ENCODE measurements at places on chromosomes 12 and 14.

DNA sequence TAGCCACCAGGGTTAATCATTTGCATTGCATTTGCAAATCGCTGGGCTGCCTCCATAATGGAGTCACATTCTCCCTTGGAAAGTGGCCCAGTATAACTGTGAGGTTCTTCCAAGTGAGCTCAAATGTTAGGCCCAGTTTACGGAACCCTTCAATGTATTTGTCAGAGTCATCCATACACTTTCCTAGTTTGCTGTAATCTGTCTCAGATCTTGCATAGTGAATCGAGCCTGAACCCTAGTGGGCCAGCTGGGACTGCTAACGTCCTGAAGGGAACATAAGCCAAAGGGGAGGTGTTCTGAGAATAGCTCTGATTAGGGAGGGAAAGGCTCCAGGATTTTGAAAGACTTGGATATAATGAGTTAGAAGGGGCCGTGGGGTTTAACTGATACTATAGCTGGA is 406.3 kb downstream of the SLC6A15 start:
- DNase-seq: no peak

GRCh38 chr14:24863968-24864684 is 185.8 kb downstream of the STXBP6 start:
- DNase-seq: no peak

- DNase-seq: peak; percentile 27
Observed at GRCh38 chr12:131929581-131930456, 743 bp downstream of the PUS1 start.

DNA sequence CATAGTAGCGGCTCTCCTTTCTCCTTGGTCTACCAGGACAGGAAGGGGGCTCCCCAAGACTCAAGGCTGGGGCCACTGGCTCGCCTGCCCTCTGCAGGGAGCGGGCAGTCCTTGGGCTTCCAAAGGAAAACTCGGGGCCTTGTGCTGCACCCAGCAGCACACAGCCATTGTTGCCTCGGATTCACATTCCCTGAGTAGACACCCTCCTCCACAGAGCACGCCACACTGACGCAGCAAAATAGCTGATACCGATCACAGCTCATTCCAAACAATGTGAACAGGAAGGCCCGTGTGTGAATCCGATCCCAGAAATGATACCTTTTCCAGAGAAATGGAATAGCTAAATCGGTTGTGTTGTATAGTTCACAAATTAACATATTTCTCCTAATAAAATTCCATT is 65.1 kb upstream of the DYNC1H1 start:
- DNase-seq: no peak

DNA sequence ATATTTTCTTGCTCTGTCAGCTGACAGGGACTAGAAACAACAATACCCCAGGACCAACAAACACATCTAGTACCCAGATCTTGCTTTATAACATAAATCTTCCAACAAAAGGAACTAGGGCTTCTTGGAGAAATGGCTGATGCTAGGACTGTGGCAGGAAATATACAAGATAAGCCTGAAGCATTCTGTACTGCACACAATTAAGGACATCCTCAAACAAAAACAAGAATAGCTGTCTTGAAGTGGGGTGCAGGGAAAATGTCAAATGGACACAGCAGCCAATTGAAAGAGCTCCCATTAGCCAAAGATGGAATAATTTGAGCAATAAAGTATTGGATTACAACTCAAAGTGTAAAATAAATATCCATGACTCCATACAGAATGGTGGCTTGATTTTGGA is 50.0 kb downstream of the LGMN start:
- DNase-seq: no peak

DNA sequence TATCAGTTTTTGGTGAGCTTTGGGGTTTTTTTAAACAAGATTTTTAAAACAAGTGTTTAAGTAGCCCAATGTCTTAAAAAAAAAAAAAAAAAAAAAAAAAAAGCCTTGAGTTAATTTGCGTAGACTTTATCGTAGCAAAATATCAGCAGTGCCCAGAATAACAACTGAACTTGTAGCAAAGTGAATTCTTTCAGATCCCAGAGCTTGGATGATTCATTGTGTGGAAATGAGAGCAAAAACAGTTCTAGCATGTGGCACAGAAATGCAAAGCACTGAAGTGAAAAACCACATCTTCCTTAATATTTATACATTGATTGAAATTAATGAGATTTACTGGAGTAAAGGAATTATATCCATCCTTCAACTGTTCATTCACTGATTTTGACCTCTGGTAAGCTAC is 258.1 kb downstream of the EGLN3 start:
- DNase-seq: no peak

DNA sequence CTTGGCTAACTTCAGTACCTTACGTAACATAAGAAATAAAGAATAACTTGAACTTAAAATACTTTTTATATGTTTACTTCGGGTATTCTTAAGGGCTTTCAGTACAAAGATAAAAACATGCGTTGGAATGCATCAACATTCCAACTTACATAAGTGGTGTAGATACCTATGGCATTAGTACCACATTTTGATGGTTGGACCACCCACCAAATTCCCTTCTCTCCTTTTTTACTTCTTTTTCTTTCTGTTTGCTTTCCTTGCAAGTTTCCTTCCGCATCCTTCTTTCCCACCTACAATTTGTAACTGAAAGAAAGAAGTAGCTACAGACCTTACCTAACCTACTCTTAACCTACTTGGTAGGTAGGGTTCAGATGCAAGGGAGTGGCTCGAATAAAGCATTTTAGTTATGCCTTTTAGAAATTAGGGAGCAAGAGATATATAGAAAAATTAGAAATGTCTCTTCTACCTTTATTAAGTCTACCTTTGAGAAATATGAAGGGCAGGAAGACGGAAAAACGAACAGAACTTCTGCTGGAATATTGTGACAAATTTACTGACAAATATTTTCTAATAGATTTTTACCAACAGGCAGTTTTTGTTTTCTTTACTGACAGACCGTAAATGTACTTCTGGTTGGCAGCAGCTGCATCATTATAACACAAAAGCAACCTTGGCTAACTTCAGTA is 2.1 kb upstream of the ARHGAP5 start:
- no peak for DNase-seq

DNA sequence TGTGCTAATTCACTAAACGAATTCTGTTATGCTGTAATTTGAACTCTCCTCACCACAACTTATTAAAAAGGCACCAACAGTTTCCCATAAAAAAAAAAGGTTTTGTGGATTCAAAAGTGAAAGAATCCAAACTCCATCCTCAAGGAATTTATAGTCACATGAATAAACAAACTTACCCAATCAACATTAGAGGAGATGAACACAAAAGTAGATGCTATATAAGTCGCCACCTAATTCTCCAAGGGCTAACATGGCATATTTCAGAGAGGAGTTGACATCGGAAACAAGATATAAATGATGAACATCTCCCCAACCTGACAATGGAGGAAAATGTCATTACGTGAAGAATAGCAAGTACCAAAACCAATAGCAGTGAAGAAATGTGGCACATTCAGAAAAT is 265.5 kb upstream of the PRKD1 start:
- no peak for DNase-seq

GRCh38 chr14:68828698-68829097 is 35.8 kb upstream of the ZFP36L1 start:
- no peak for DNase-seq

- no peak for DNase-seq
Observed at GRCh38 chr12:122840580-122841513, 5.6 kb downstream of the HIP1R start.

DNA sequence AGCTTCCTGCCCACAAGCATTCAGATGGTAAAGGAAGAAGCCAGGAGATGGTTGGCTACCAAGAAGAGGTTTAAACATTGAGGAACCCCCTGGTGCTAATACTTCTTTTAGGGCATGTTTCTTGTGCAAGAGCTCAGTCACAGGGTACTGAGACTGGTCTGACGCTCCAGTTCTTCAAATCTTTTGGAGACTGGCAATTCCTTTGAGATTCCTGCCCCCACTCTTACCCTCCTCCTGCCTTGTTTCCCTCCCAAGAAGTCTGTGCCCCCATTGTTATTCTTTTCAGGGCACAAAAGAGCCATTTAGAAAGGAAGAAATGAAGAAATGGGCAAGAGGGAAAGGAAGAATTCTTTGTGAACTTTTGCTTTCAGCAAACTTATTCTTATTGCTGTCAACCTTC is 11.8 kb downstream of the A2ML1 start:
- DNase-seq: no peak

GRCh38 chr14:97796511-97796910 is 999.3 kb downstream of the VRK1 start:
- no peak for DNase-seq

DNA sequence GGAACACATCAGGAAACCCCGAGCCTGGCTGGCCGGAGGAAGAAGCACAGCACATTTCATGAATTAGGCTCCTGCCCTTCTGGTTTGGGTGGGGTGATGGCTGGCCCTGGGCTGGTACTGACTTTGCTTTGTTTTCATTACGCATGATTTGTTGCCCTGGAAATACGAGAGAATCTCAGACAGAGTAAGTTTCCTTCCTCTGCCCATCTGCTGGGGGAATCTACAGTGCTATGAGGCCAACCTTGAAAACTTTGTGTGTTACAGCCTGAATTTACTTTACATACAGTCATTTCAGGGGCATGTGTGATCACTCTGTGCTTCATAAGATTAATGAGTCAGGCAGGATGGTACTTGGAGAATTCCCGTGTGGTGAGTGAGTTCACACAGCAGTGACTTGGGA is 20.5 kb upstream of the SLC5A8 start:
- no peak for DNase-seq

- no peak for DNase-seq
Observed at GRCh38 chr12:24833513-24833912, 115.4 kb downstream of the BCAT1 start.

DNA sequence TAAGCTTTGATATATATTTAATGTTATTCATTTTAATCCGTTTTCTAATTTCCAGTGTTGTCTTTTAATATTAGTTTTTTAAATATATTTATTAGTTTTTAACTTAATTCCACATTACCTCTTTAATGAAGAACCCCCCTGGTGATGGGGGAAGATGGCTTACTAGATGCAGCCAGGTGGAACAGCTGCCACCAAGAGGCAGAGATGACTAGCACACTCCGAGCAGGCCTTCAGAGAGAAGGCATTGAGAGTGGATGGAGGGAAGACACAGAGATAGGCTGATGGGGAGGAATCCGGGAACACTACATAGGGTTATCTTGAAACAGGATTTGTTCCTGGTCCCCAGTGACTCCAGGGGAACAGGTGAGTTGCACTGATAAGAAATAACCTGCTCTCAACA is 771.6 kb downstream of the LRFN5 start:
- no peak for DNase-seq

DNA sequence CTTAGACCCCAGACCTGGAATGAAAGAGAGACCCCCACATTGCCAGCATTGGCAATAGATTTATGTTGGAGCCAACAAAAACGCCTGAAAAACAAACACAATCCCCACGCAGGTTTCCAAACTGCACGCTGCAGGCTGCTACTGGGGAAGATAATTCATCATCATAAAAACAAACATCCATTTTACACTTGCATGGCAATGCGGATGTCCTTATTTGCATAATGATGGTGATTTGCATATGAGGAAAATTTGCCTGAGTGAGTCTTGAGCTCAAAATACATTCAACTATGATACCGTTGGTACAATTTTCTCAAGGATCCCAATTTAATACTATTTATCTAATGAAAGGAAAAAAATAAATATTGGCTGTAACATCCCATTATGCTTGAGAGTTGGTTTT is 33.6 kb upstream of the TMEM132D start:
- DNase-seq: no peak

DNA sequence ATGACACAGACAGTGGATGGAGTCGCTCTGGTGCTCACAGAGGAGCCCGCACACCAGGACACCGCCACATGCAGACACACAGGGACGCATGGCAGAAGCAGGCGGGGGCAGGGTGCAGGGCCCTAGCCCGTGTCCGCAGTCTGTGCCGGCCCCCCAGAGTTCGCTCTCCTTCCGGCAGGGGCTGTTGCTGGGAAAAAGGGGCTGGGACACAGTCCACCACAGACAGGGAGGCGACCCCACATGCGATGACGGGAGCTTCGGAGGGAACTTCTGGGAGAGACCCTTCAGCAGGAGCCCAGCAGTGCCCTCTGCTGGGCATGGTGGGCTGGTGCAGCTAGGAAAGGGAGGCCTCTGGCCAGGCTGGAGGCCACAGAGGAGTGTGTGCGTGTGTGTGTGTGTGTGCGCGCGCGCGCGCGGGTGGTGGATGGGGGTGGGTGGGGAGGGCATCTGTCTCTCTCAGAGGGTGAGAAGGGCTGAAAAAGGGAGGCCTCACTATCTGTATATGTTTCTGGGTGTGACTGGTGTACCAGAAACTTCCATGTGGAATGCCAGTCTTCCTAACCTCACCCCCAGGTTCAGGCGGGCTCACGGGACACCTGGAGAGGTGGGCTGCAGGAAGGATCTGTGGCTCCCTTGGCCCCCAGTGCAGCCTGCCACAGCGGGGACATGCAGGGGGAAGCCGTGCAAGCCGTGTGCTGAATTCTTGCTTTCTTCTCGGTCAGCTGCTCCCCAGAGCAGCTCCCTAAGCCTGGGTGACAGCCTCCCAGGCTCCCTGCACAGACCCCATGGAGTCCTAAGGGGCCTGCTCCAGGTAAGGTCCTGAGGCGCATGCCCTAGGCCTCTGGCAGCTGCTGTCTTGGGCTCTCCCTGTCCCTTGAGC is 60.7 kb downstream of the PLEKHG3 start:
- peak; percentile 59 for DNase-seq

DNA sequence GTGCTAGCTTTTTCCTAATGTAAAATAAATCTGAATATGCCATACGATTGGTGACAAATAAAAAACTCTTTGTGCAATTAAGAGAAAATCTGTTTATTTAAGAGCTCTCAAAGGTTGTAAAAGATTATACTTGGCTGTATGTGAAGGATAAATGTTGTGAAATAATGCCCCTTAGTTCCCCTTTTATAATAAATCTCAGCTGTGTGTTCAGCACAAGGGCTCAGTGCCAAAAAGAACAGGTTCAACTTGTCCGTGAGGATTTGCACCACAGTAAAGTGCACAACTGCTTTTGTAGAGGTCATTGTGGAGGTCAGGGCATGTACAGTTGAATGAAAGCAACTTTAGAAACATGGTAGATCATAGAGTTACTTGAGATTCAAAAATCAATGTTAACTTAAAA is 118.6 kb downstream of the TRMT5 start:
- no peak for DNase-seq

GRCh38 chr12:113232840-113233585 is 11.7 kb downstream of the TPCN1 start:
- peak; percentile 37 for DNase-seq

GRCh38 chr12:52121824-52122539 is 42.5 kb downstream of the SMIM41 start:
- peak; percentile 37 for DNase-seq

- DNase-seq: no peak
Observed at GRCh38 chr14:96893966-96894622, 96.9 kb downstream of the VRK1 start.

GRCh38 chr14:106378191-106378590 is 851.8 kb downstream of the TMEM121 start:
- no peak for DNase-seq

DNA sequence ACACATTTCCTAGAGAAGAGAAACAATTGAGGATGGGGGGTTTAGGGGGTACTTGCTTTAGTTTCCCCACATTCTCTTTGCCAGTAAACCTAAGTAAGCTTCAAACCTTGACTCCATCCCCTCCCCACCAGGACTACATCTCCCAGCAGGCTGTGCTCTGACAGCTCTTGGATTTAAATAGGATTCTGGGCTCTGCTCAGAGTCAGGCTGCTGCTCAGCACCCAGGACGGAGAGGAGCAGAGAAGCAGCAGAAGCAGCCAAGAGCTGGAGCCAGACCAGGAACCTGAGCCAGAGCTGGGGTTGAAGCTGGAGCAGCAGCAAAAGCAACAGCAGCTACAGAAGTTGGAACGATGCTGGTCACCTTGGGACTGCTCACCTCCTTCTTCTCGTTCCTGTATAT is 20.6 kb downstream of the RDH12 start:
- no peak for DNase-seq

GRCh38 chr12:87812681-87813080 is 216.5 kb downstream of the C12orf50 start:
- DNase-seq: no peak
